ENCODE measurements at places on chromosomes 7 and 10.

DNA sequence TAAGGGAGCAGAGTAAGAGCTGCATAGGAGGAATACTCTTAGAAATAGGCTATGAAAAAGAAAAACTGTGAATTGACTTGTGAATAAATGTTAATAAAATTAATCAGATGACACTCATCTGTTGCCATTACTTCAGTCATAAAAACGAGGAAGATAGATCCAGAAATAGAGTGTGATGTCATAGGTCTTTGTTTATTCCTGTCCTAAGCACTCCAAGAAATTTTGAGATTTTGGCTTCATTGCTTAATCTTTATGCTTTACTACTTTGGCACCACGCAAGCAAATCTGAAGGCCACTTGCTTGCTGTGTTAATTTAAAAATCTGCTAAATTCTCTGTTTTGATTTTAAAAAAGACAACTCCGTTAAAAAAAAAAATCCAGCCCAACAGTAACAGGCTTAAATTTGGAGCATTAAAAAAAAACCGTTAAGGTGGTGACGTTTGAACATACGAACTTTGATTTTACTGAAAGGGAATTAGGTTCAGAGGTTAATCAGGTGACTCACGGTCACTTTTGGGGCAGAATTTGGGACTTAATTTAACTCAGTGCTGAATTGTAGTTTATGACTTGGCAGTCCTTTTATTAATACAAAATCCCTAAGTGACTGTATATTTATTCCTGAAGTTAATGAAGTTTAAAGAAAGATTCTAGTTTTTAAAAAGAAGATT is 3.4 kb downstream of the IFRD1 start:
- DNase-seq = no peak

- peak; percentile 87 for DNase-seq
Measured at GRCh38 chr10:124565565-124566221, 104.1 kb downstream of the LHPP start.

- DNase-seq = no peak
Measured at GRCh38 chr7:7292608-7293007, 110.3 kb downstream of the C1GALT1 start.

GRCh38 chr7:112646783-112647182 is 143.4 kb downstream of the TMEM168 start:
- DNase-seq = peak; percentile 77

DNA sequence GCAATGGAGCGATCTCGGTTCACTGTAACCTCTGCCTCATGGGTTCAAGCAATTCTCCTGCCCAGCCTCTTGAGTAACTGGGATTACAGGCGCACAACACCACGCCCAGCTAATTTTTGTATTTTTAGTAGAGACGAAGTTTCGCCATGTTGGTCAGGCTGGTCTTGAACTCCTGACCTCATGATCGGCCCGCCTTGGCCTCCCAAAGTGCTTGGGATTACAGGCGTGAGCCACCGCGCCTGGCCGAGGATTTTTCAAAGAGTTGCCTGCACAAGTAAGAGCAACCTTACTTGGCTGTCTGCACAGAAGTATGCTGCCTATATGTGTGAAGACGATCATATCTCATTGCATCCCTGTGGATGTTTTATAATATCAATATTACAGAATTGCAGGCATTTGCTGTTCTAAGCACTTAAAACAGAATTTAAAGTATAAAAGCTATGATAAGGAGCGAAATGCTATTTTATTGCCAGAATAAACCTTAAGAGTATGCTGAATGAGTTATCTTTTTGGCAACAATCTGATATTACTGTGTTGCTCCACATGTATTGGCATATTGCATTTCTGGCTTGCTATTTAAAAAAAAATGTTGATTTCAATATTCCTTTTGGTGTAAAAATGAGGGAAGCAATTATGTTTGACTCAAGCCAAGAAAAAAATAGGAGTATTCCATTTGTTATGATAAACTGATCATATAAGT is 379.4 kb upstream of the SEMA3D start:
- no peak for DNase-seq

- DNase-seq = no peak
Measured at GRCh38 chr10:84310470-84310869, 17.9 kb upstream of the CCSER2 start.

DNA sequence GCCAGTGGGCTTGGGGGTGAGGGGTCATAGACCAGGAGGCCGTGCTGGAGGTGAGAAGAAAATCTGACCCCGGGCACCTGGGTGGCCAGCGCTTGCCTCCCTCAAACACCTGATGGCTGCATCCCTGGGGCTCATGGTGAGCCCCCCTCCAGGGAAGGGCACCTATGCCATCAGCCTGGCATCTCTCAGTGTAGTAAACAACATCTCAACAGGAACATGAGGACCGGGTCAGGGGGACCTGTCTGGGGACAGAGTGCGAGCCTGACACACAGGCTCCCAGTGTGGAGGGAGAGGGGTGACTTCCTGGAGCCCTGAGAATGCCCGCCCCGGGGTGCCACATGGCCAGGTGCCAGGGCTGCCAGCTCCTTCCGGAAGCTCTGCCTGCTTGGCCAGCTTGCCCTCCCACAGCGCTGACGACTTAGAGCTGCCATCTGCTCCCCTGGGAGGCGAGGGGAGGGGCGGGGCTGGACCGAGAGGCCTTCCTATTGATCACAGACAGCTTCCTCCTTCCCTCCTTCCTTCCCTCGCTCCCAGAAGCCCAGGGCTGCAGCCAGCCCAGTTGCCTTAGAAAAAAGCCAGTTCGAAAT is 12.3 kb downstream of the STX1A start:
- DNase-seq = no peak

- no peak for DNase-seq
Measured at GRCh38 chr7:229184-229964, 37.0 kb downstream of the FAM20C start.

Measured in H9 (cell line).